ENCODE measurements at places on chromosomes 6 and 20. TPM values are rescaled to one million over a fixed set of nuclear protein-coding genes. Genes with fewer than 3 reads are reported as not detected.

DNA sequence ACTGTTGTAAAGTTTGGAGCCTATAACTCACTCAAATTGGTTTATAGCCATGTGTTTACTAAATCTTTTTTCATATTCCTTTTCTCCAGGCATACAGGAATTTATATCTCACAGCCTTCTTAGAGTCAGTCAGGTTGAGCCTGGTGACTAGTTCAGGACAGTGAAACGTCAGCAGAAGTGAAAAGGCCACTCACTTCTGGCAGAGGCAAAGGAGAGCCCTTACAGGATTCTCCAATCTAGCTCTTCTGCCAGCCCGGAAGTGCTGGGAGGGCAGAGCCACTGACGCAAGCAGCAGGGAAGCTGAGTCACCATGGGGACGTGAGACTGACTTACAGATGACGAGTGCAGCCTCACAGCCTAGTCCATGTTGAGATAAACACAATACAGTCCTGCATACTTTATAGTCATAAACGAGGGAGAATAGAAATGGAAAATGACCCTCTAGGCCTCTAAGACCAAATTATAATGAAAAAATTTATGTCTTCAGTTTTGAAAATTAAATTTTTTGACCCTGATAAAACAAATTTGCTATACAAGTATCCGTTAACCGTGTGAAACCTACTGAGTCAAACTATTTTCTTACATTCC lies 1.3 kb downstream of the PXT1 start:
- peaks cover 43% of the 10 kb centered on the region for H3K4me1 ChIP-seq
- H3K27me3 ChIP-seq = no peaks in the 10 kb centered on the region
- no peaks in the 10 kb centered on the region for H3K36me3 ChIP-seq
- H3K27ac ChIP-seq = peak overlapping the region; percentile 92

GRCh38 chr6:26156105-26156849 lies 69.0 kb downstream of the HFE start:
- peak; percentile 88 for DNase-seq
- no peaks in the 10 kb centered on the region for H3K36me3 ChIP-seq
- peaks cover 26% of the 10 kb centered on the region for H3K4me1 ChIP-seq
- no peaks in the 10 kb centered on the region for H3K27me3 ChIP-seq
- H3K4me3 ChIP-seq = peak overlapping the region; percentile 53

- no peak overlapping the region for H3K27ac ChIP-seq
- DNase-seq = no peak
- peaks cover 73% of the 10 kb centered on the region for H3K4me1 ChIP-seq
- no peak overlapping the region for H3K4me3 ChIP-seq
Observed at GRCh38 chr6:15312500-15312899, 66.6 kb downstream of the JARID2 start.

The SLC24A3 gene
- not detected for polyA plus RNA-seq

DNA sequence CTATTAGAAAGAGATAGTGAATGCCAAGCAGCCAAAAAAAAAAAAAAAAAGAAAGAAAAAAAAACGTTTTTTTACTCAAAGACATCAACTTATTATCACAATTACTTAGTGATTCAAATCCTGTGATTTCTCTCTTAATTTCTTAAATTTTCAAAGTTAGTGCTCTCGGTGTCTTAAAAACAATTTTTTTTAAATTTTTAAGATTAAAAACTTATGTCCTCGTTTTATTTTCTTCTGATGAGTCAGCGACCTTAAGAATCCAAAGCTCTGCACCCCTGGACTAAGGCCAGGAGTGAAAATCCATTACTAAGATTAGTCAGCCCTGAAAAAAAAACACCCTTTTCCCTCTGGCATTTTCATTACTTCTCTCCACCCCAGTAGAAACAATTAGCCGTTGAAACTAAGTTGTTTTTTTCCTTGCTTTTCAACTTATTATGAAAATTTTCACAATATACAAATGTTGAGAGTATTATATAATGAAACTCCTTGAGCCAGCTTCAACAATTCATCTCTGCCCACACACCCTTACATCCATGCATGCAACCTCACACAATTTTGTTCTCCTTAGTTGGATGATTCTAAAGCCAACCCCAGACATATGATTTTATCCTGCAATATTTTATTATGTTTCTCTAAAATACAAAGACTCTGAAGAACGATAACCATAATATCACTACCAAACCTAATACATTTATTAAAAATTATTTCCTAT lies 85.6 kb upstream of the CARMIL1 start:
- DNase-seq = no peak
- H3K36me3 ChIP-seq = no peaks in the 10 kb centered on the region
- H3K27me3 ChIP-seq = peaks cover 3% of the 10 kb centered on the region
- H3K27ac ChIP-seq = no peak overlapping the region
- H3K4me1 ChIP-seq = no peaks in the 10 kb centered on the region
- no peak overlapping the region for H3K4me3 ChIP-seq

DNA sequence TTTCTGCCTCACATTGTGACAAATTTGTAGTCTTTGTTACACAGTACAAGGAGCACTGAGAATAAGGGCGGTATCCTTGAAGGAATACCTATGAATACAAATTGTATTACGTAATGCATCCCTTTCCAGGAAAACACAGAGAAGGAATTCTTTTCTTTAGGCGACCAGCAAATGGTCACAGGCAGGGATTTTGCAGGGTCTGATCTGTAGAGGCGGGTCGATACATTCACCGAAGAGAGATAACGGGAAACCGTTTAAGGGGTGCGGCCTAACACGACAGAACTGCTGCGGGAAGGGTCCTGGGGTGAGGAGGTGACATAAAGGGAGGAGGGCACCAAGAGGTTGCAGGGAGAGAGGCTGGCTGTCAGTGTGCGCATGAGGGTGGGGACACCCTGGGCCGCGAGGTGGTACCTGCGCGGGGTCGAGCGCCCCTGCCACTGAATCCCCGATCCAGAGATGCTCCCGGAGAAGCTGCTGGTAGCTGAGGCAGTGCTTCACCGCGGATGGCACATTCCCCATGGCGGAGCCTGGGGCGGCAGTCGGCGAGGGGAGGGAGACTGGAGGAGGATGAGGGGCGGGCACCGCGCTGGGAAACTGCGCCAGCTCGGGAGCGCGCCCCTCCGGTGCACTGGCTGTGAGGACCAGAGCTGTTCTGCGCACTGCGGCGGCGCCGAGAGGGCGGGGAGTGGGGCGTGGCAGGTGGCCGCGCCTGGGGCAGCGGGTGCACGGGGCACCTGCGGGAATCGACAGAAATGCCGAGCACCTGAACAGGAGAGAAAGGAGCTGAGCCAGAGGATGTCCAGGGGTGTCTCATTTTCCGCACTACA lies at the start of gene HMGCLL1:
TSS of gene HMGCLL1 (minus strand) at position 656 of the 827 bp plus-strand sequence. CDS start at position 519, 137 bp downstream.
- H3K4me1 ChIP-seq = no peaks in the 10 kb centered on the region
- H3K36me3 ChIP-seq = no peaks in the 10 kb centered on the region
- H3K27ac ChIP-seq = no peak within 1 kb of the TSS
- H3K4me3 ChIP-seq = no peak within 1 kb of the TSS
- no peak for DNase-seq

DNA sequence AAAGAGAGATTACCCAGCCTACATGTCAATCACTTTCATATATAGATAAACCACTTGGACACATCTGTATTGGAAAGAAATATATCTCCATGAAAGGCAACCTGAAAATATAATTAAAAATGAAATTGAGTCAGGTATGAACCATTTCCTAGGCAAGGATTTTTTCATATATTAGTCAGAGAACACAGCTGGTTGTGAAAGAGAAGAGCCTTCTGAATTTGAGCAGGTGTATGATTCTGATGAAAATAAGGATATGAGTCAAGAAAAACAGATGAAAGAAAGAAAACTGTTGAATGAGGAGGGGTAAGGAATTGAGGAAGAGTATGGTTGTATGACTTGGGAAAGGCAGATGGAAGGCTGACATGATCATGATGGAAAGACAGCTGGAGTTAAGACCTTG lies 441.1 kb downstream of the HAO1 start:
- no peak for DNase-seq
- H3K4me1 ChIP-seq = no peaks in the 10 kb centered on the region
- no peaks in the 10 kb centered on the region for H3K27me3 ChIP-seq
- no peaks in the 10 kb centered on the region for H3K36me3 ChIP-seq
- H3K4me3 ChIP-seq = no peak overlapping the region
- no peak overlapping the region for H3K27ac ChIP-seq

DNA sequence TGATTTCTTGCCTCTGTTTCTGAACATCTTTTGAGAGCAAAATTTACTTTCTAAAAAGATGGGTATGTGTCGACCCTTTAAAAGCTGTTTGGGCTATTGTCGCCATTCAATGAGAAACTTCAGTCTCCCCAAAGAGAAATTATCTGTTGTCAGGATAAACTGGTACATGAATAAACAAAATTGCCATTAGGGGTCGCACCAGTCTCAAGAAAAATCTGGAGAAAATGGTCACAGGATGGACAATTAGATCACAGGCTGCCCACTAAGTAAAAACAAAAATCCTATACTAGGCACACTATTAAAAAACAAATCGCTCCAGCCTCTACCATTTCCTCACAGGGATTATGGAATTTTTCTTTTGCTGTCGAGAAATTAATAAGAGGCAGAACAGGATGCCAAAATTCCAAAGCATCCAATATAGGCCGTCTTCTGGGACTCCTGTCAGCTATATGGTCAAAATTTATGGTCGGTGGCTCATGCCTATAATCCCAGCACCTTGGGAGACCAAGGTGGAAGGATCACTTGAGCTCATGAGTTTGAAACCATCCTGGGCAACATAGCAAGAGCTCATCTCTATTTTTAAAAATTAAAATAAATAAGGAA lies 5.5 kb upstream of the HLA-E start:
- peaks cover 24% of the 10 kb centered on the region for H3K4me1 ChIP-seq
- no peak overlapping the region for H3K4me3 ChIP-seq
- no peaks in the 10 kb centered on the region for H3K36me3 ChIP-seq
- H3K27ac ChIP-seq = no peak overlapping the region
- H3K27me3 ChIP-seq = peaks cover 22% of the 10 kb centered on the region
- peak; percentile 48 for DNase-seq

- no peaks in the 10 kb centered on the region for H3K36me3 ChIP-seq
- H3K4me3 ChIP-seq = no peak overlapping the region
- H3K4me1 ChIP-seq = peaks cover 54% of the 10 kb centered on the region
- no peaks in the 10 kb centered on the region for H3K27me3 ChIP-seq
Observed at GRCh38 chr6:156886409-156886808, 109.2 kb downstream of the ARID1B start.
